ENCODE measurements at places on chromosomes 6 and 20.

GRCh38 chr6:74410630-74411029 is 714.6 kb downstream of the CD109 start:
- no peak for DNase-seq

- DNase-seq, result peak; percentile 63
Observed at GRCh38 chr6:154805288-154805911, 72.2 kb downstream of the SCAF8 start.

GRCh38 chr6:111976139-111976538 is 77.8 kb upstream of the CCN6 start:
- no peak for DNase-seq

- DNase-seq, result no peak
Observed at GRCh38 chr6:68279793-68280557, 355.1 kb upstream of the ADGRB3 start.

DNA sequence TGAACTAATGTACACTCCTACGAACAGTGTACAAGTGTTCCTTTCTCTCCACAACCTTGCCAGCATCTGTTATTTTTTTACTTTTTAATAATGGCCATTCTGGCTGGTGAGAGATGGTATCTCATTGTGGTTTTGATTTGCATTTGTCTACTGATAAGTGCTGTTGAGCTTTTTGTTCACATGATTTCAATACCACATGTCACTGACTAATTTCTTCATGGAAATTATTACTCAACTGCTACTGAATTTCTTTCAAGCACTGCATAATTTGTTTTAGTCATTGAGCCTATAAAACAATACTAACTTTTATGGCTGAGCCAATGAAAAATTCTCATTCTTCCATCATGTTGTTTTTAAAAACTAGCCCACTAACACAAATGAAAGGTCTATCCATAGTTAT is 115.4 kb downstream of the FRK start:
- DNase-seq, result no peak

- no peak for DNase-seq
Observed at GRCh38 chr6:83152913-83153312, 40.2 kb downstream of the PGM3 start.

GRCh38 chr20:34710861-34711574 is 6.9 kb downstream of the TP53INP2 start:
- no peak for DNase-seq

DNA sequence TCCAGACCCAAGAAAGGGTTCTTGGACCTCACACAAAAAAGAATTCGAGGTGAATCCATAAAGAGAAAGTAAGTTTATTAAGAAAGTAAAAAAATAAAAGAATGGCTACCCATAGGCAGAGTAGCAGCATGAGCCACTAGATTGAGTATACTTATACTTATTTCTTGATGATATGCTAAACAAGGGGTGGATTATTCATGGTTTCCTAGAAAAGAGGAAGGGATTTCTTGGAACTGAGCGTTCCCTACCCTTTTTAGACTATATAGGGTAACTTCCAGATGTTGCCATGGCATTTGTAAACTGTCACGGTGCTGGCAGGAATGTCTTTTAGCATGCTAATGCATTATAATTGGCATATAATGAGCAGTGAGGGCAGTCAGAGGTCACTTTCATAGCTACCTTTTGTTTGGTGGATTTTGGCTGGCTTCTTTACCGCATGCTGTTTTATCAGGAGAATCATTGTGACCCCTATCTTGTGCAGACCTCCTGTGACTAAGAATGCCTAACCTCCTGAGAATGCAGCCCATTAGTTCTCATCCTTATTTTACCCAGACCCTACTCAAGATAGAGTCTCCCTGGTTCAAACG is 44.3 kb downstream of the TENT5A start:
- DNase-seq, result no peak

DNA sequence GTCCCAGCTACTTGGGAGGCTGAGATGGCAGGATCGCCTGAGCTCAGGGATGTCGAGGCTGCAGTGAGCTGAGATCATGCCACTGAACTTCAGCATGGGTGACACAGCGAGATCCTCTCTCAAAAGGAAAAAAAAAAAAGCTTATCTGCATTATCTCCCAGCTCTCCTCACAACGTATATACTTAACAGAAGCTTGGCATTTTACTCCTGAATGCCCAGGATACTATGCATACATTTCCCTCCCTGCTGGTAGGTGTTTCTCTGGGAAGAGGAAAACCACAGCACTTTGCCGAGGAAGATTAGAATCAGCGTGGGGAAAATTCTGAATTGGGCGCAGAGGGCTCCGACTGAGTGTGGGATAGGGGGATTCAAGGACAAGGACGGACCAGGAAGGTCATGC is 800.6 kb downstream of the DHX35 start:
- DNase-seq, result no peak

DNA sequence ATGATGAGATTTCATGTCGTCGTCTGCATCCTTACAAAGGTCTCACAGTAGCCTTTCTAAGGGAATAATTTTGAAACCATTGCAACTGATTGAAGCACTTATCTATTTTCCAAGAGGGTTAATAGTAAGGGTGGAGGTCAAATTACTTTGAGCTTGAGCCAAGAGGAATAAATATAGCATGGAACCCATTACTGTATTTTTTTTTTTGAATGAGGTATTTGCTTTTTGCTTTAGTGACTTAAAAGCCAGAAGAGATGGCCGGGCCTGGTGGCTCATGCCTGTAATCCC is 78.3 kb downstream of the SCAND1 start:
- DNase-seq, result no peak

DNA sequence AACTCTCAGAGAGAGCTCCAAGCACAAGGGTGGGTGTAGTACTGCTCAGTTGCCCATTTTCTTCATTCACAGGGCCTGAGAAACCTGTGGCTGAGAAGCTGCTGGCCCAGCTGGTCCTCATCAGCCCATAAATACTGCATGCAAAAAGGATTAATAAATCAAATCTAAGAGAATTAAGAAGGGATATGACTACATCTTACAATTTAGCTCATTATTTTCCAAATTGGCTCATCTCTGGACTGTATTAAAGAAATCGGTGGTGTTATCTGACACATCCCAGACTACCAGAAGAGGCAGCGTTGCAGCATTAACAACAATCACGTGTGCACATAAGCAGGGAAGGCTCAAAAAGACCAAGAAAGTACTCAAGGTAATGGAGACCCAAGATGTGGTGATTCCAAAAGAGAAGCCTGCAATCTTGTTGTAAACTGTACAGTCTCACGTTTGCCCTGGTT is 90.7 kb downstream of the CD24 start:
- no peak for DNase-seq

DNA sequence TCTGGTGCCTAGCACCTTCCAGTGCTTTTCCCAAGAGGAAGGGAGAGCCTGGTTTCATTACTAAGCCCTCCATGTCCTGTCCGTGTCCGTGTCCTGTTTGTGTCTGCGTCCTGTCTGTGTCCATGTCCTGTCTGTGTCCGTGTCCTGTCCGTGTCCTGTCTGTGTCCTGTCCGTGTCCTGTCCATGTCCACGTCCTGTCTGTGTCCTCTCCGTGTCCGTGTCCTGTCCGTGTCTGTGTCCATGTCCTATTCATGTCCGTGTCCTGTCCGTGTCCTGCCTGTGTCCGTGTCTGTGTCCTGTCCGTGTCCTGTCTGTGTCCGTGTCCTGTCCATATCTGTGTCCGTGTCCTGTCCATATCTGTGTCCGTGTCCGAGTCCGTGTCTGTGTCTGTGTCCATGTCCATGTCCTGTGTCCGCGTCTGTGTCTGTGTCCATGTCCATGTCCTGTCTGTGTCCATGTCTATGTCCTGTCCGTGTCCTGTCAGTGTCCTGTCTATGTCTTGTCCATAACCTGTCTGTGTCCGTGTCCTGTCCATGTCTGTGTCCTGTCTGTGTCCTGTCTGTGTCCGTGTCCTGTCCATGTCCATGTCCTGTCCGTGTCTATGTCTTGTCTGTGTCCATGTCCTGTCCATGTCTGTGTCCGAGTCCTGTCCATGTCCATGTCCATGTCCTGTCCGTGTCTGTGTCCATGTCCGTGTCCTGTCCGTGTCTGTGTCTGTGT is 54.4 kb upstream of the BHLHE23 start:
- DNase-seq, result no peak

DNA sequence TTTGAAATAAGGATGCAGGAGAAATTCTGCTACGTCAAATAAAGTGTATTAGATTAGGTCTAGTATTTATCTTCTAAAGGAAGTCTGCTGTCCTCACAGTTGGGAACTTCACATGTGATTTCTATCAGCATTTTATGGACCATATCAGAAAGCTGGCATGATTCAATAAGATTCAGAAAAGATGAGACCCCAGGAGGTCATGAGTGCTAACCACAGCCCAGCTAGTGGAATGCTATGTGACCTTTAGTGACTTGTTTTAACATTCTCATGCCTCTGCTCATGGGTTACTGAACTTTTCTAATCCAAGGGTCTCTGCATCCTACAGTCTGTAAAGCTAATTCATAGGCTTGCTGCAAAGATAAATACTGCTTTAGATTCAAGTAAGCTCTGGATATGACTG is 150.1 kb downstream of the GMPR start:
- no peak for DNase-seq

DNA sequence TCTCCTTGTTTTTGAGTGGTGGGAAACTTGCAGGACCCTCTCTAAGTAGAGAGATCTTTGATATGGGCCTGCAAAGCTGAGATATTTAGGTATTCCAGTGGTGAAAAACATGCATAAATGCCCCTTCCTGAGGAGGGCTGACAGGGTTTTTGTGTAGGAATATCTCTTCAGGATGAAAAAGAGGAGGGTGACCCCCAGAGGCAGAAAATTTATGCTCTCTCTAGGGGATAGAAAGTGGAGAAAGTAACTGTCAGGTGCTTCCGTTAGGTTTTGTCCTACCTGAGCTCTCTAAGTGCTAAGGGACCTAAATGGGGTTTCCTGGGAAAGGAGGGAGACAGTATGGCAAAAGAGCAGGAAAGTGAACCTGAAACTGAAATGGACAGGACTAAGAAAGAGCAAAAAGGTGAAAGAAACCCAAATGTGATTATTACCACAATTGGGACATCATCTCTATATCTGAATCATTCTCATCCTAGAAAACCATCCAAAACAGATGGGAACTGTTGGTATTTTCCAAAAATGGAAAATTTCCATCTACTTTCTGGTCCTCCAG is 2.0 kb downstream of the COL19A1 start:
- DNase-seq, result no peak

GRCh38 chr20:3174442-3175261 is 1.3 kb upstream of the LZTS3 start:
- no peak for DNase-seq

DNA sequence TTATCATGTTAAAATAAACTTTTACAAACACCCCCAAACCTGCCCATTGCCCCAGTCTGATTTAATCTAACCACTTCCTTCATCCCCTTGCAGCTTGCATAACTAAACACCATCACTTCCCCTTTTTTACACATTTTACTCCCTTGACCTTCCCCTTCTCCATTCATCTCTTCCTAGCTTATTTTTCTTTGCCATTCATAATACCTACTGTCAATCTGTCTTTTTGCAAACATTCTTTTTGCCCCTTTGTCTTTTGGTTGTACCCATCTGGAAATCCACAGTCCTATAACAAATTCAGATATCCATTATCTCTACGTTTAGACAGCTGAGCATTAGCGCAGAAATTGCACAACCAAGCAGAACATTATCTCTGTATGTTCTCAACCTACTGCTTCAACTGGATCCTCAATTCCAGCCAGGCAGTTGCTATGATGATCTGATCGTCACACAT is 51.2 kb downstream of the C6orf52 start:
- no peak for DNase-seq

GRCh38 chr20:3863317-3863716 is 16.7 kb downstream of the MAVS start:
- no peak for DNase-seq

DNA sequence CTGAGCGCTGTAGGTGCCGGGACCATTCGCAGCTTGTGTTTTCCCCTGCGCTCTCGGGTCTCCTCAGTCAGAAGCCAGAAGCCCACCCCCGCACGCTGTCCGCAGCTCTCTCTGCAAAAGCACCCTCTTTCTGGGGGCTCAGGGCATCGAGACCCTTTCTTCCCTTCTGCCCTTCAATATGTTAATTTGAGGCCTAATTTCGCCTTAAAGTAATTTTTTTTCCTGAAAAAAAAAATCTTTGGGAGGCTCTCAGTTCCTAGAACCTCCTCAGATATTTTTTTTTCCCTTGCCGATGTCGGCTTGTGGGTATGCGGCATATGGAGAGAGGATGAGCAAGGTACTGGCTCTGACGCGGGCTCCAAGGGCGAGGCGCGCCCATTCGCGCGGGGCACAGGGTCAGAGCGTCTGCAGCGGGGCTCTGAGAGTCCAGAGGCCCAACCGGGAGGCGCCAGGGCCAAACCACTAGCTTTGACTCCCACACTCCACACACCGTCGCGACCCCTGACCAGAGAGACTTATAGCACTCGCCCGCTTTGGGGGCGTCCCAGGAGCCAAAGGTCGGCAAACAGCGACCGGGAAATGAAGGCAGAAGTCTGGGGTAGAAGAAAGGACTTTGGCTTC is 893 bp downstream of the PRDM13 start:
- DNase-seq, result no peak

DNA sequence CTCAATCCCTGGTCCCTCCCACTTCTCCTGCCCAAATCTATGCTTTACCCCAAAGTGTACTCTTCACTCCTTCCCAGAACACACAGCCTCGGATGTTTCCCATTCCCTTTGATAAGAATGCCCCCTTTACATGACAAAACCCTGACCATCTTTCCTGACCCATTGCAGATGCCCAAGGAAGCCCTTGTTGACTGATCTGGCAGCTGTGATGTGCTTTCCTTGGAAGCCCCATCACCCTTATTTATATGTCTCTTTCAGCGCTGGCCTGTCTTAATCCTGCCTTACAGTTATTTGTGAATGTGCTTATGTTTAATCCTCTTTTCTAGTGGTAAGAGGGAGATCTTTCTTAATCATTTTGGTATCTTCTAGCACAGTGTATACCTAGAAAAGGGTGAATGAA is 523.1 kb downstream of the CD83 start:
- DNase-seq, result no peak

- DNase-seq, result no peak
Observed at GRCh38 chr20:37188787-37189186, 9.4 kb upstream of the MROH8 start.

DNA sequence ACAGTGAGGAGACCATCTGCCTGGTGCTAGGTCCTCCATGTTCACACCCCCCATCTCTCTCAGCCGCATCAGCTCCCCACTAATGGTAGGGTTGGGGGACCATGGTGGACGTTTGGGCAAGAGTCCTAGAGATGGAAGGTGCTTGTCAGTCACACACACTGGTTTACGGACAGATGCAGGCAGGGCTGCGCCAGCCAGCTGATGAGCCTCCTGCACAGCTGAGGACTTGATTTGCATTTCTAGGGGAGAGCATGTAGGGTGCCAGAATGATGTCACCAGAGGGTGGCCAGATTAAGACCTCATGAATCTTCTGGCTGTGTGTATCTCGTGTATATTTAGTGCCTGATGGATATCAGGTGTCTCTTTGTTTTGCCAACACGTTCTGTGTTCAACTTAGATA is 28.6 kb downstream of the CST8 start:
- no peak for DNase-seq

DNA sequence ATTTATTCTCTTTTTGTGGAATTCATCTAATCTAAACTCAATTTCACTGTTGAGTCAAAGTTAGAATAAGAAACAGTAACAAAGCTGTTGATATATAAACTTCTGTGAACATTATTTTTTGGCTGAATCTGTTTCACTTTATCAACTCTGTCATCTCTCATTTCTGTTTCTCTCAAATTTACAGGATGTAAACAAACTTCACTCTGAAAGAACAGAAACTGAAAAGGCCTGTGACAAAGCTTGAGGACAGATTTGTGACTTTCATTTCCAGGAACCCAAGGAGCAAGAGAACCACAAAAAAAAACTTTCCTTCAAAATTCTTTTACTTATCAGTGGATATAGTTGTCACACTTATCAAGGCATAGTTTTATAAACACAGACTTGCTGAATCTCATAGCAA is 447.9 kb upstream of the OPRM1 start:
- DNase-seq, result no peak

- DNase-seq, result no peak
Observed at GRCh38 chr20:47688385-47689381, 96.6 kb downstream of the SULF2 start.

Measured in CD4-positive, CD25-positive, alpha-beta regulatory T cell (primary cell).